ENCODE measurements at places on chromosomes 4 and X.

DNA sequence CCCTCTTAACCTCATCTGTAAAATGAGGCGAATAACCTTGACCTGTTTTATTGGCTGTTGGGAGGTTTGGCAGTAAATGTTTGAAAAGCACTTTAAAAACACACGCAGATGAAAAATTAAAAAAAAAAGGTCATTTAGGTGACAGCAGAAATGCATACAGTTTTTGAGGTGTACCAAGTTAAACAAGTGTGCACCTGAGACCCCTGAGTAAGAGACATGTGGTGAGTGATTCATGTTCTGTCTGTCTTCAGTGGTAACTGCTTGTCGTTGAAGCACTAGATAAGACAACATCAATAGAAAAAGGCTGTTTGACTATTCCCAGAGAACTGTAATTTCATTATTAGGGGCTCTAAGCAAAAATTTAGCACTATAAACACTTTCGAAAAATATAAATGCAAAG is 608.4 kb upstream of the PITX2 start:
- no peak for DNase-seq

DNA sequence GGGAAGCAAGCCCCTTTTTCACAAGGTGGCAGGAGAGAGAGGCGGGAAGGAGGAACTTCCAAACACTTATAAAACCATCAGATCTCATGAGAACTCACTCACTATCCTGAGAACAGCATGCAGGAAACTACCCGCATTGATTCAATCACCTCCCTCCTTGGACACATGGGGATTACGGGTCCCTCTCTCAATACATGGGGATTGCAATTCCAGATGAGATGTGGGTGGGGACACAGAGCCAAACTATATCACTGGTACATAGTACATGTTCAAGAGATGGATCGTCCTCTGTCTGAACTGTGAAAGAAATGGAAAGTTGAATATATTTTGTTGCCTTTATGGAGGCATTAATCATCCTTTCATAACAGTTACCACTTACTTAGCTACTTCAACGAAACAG is 12.8 kb downstream of the EREG start:
- no peak for DNase-seq

GRCh38 chr4:184395971-184396391 is 78.4 kb downstream of the IRF2 start:
- DNase-seq: no peak

GRCh38 chr4:128573781-128574508 is 235.6 kb upstream of the JADE1 start:
- DNase-seq: no peak

GRCh38 chr4:61762722-61763627 is 562.8 kb downstream of the ADGRL3 start:
- DNase-seq: no peak

DNA sequence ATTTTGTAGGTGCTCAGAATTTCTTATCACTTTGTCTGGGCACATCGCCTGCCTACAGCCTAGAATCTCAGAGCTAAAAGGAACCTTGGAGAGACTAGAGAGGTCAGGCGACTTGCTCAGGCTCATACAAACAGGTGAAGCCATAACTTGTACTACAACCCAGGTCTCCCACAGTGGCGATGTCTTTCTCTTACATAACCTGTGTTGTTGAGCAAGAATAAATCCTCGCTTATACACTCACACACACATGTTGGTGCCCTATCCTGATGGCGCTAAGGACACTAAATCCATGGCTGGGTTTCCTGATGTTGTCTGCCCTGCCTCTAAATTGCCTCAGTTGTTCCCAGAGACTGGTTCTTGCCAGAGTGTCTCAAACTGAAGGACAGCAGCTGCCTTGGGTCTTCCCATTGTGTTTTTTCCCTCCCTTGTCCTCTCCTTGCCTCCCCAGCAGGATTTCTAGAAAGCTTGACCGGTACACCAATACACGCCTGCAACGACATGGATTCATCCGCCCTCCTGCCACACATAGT is 1.6 kb downstream of the TSC22D3 start:
- no peak for DNase-seq

- no peak for DNase-seq
These were observed 75.4 kb downstream of the ZAR1 start for GRCh38 chr4:48565362-48566033.

- DNase-seq: no peak
These were observed 128.5 kb upstream of the ARX start for GRCh38 chrX:25144043-25144940.

- peak; percentile 56 for DNase-seq
These were observed at the start of gene SPIN3 for GRCh38 chrX:56995271-56995994. TSS of gene SPIN3 (minus strand) at chrX:56995541. CDS start at chrX:56994947, 594 bp downstream.

GRCh38 chr4:165875446-165875845 is 2.4 kb downstream of the TLL1 start:
- no peak for DNase-seq

GRCh38 chrX:107625739-107626138 is 2.6 kb upstream of the PRPS1 start:
- no peak for DNase-seq

DNA sequence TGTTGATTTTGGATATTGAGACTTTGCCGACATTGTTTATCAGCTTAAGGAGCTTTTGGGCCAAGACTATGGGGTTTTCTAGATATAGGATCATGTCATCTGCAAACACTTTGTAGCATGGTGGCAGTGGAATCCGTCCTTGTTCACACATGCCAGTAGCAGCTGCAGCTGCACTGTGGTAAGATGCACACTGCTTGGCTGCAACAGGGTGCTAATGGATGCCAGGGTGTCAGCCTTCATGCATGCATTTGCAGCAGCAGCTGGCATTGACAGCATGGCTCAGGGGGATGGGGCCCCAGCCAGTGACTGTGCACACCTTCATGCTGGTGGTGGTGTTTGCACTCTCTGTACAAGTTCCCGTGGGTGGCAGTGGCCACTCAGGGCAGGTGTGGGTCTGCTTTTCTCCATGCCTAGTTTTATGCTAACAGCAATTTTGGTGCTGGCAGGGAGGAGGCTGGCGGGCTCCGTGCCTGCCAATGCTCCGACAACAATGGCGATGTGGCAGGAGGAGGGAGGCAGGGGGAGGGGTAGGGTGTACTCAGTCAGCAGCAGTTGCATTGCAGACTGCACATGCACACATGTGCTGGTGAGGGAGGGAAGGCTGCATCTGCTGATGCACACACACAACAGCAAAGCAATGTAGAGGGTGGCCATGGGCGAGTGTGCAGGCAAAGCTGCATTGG is 37.5 kb downstream of the BEX3 start:
- no peak for DNase-seq

GRCh38 chr4:98516441-98517217 is 141.8 kb downstream of the TSPAN5 start:
- DNase-seq: no peak

DNA sequence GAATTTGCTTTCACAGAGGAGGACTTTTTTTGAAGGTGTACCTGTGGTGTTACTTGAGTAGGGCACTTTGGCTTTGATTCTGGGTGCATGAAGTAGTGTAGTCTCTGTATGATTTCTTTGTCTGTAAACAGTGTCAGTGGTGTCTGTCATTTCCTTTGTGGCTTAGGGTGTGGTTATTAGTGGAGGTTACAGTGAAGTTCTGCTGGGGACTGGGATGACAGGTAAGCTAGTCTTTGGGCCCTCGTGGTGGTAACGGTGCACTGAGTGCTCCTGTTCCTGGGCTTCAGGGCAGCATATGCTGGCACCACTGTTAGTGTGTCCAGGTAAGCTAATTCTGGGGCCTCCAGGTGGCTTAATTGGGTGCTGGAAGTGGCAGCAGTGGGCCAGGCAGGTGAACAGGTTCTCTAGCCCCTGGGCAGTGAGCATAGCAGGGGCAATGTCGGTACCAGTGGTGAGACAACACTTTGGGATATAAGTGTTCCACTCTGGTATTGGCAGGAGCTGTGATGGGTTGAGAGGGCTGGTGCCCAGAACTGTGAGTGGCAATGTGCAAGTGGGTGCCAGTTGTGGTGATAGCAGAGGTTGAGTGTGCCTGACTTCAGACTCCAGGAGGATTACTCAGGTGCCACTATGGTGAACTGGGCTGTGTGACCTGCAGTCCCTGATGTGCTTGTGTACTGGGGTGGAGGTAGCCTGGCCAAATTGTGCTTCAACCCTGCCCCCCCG is 26.0 kb upstream of the VSIG1 start:
- peak; percentile 71 for DNase-seq

DNA sequence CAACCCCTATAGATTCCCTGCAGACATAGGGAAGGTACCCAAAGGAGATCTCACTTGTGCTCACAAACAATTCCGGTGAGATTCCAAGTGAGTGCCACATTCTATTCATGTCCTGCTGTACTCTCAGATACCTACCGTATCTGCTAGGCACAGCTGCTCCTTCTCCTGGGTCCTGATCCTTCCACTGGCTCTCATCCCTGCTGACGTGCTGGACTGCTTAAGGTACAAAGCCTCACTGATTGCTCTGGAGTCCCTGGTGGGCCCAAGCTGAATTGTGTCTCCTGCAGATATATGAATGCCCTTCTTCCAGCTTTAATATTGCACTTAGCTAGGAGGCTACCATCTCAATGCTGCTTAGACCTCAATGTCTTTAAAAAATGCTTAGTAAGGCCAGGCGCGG is 2.4 kb downstream of the TCEAL1 start:
- DNase-seq: no peak

DNA sequence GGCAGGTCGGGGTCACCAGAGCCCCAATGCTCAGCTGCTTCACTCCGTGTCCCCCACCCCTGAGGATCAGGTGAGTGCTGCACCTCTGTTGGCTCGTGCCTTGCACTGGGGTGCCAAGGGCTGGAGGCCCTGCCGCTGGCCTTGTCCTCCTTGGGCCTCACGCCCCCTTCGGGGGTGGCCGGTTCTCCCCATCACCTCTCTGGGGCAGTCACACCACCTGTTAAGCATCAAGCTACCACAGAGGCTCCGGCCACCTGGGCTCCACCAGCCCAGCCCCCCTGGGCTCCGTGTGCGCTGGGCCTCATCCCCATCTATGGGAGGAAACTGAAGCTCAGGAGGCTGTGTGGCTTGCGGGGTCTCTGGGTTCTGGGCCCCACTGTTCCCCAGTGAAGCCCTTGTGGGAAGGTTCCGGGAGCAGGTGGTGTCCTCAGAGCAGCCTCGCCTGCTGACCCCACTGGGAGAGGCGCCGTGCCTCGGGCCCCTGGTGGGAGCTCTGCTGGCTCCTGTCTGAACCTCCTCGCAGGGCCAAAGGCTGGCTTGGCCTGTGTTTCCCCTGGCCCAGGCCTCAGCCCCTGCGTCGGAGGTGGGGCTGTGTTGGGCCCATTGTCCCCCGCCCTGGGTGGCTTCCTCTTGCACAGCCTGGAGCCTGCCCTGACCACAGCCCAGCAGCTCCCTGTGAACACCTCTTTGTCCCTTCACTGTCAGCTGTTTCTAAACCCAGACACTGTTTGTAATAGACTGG is 30.8 kb downstream of the DOK7 start:
- no peak for DNase-seq

GRCh38 chr4:52081216-52081615 is 30.1 kb downstream of the SPATA18 start:
- DNase-seq: no peak

- DNase-seq: no peak
These were observed 7.1 kb upstream of the SLAIN2 start for GRCh38 chr4:48334236-48334635.

- DNase-seq: no peak
These were observed 125.1 kb downstream of the RAPGEF2 start for GRCh38 chr4:159227984-159228383.

GRCh38 chr4:39023059-39023458 is 9.2 kb downstream of the TMEM156 start:
- DNase-seq: no peak

- DNase-seq: no peak
These were observed 6.4 kb downstream of the NKX6-1 start for GRCh38 chr4:84492737-84493091.

GRCh38 chr4:119299741-119300100 is 22.2 kb downstream of the FABP2 start:
- no peak for DNase-seq

GRCh38 chr4:80434238-80434637 is 98.7 kb downstream of the CFAP299 start:
- no peak for DNase-seq

- DNase-seq: no peak
These were observed 84.1 kb upstream of the HELT start for GRCh38 chr4:184934184-184934583.

DNA sequence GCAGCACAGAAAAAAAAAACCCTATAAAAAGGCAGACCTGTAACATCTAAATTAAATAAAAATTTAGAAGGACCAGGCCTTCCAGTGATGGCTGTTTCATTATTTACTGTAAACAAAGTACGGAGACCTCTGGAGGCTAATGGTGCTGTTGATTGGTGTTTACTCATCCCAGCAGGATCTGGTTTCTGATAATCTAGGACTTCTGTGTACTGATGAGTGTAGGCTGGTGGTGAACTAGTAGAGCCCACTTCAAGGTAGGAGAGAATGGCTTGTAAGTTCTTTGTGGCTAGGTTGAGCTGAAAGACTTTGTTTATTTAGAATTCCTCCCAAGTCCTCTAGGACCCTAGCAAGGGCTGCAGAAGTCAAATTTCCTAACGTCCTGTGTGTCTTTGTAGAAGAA is 398.1 kb upstream of the PITX2 start:
- DNase-seq: no peak

DNA sequence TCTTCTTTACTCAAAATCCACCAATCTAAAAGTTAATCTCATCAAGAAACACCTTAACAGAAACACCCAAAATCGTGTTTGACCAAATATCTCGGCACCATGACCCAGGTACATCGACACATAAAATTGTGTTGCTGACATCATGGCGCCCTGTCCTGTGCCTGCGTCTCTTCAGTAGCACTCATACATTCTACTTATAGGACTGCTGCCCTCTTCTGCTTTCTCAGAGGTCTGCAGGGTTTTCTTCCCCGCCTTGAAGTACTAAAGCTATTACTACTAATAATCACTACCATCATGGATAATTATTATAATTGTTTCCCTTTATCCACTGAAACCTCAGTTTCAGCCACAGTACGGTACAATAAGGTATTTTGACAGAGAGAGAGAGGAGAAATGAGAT is 1403.1 kb upstream of the TENM3 start:
- no peak for DNase-seq

GRCh38 chr4:169013396-169013795 is 3.3 kb upstream of the CBR4 start:
- DNase-seq: no peak

- no peak for DNase-seq
These were observed 39.6 kb downstream of the SCD5 start for GRCh38 chr4:82758701-82759685.

- no peak for DNase-seq
These were observed 58.8 kb upstream of the FTHL17 start for GRCh38 chrX:31130457-31131220.

- peak; percentile 12 for DNase-seq
These were observed 518 bp upstream of the FAM241A start for GRCh38 chr4:112144546-112145325.

DNA sequence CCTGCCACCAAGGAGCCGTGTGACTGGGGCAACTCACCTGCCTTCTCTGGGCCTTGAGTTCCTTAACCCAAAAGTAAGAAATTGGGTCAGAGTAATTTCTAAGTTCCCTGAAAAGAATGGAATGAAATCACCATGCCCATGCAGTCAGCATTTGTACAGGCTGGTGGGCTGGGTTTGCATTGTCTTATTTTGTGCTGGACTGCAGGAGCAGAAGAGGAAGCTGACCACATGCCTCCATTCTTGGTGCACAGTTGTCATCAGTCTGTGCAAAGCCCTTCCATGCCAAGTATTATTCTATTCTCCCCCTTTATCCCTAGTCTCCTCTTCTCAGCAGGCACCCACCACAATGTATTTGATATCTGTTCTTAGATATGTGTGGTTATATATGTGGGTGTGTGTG is 56.3 kb downstream of the FHDC1 start:
- DNase-seq: no peak

- no peak for DNase-seq
These were observed 342.3 kb downstream of the ZNF674 start for GRCh38 chrX:46202733-46203514.
